ENCODE measurements at places on chromosomes 13 and 19.

GRCh38 chr13:97359181-97360057, 74.5 kb upstream of the RAP2A start:
- DNase-seq: peak; percentile 15

GRCh38 chr19:40523322-40524047, 53.2 kb upstream of the SHKBP1 start:
- peak; percentile 38 for DNase-seq

- no peak for DNase-seq
These were observed 34.2 kb downstream of the GNG7 start for GRCh38 chr19:2668175-2668763.

DNA sequence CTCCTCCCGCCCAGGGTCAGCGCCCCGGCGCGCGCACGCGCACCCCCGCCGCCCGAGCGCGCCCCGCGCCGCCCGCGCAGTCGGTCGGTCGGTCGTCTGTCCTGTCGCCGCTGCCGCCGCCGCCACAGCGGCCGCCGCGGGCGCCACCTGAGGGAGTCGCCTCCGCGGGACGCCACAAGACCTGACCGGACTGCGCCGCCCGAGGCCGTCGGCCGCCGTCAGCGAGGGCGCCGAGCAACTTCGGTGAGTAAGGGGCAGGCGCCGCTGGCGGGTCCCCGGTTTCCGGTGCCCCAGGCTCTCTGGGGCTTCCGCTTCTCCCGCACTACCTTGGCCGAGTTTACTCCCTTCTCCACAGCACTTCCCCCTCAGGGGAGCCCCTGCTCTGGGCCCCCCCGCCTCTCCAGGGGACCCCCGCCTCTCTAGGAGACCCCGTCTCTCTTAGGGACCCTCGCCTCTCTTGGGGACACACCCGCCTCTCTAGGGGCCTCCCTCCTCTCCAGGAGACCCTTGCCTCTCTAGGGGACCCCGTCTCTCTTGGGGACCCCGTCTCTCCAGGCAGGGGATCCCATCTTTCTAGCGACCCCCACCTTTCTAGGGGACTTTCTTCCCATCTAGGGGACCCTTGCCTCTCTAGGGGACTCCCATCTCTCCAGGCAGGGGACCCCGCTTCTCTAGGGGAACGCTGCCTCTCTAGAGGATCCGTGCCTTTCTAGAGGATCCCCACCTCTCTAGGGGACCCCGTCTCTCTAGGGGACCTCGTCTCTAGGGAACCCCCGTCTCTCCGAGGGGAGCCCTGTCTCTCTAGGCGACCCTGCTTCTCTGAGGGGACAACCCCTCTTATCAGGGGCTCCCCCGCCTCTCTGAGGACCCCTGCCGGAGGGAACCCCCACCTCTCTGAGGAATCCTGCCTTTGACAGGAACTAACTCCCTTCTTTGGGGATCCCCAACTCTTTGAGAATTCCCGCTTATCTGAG, 19.3 kb upstream of the GATAD2A start:
- peak; percentile 22 for DNase-seq

- DNase-seq: no peak
These were observed 323.0 kb downstream of the DNAJC15 start for GRCh38 chr13:43346427-43346826.

- no peak for DNase-seq
These were observed 73.6 kb downstream of the COL4A1 start for GRCh38 chr13:110233181-110233950.

DNA sequence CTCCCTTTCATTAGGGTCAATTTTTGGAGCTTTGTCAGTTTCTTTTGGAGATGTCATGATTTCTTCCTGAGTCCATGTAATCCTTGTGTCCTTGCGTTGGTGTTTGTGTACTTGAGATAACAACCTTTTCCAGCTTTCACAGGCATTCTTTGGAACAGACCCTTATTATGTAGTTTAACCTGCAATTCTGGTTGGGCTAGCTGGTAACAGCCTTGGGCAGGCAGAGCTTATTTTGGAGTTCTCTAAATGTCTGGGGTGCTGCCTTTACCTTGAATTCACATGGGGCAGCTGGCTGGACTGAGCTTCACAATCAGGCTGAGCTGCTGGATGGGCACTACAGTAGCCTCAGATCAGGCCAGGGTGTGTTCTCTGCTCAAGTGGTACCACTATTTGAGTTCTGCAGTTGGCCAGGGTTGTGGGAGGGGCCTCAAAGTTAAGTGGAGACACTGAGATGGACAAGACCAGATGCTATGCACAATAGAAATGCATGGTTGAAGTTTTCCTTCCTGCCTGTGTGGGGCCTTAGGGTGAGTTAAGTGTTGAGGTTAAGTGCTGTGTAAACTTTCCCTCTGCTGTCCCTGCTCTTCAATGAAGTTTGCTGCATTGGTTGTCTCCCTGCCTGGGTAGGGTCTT, 277.3 kb downstream of the ATP8A2 start:
- DNase-seq: no peak

Measured in activated CD4-positive, alpha-beta T cell treated with anti-CD3 and anti-CD28 coated beads, Interleukin-2, amount 50 U/mL, for 1 hour (primary cell).